Stimulated activated CD8-positive, alpha-beta memory T cell treated with anti-CD3 and anti-CD28 coated beads, Interleukin-2, amount 100 ng/mL, for 1 hour (primary cell): ENCODE measurements at places on chromosomes 3 and 15.

- DNase-seq = no peak
Observed at GRCh38 chr3:21067031-21067813, 683.8 kb downstream of the ZNF385D start.

- no peak for DNase-seq
Observed at GRCh38 chr15:67165254-67166253, 88.9 kb downstream of the AAGAB start.

DNA sequence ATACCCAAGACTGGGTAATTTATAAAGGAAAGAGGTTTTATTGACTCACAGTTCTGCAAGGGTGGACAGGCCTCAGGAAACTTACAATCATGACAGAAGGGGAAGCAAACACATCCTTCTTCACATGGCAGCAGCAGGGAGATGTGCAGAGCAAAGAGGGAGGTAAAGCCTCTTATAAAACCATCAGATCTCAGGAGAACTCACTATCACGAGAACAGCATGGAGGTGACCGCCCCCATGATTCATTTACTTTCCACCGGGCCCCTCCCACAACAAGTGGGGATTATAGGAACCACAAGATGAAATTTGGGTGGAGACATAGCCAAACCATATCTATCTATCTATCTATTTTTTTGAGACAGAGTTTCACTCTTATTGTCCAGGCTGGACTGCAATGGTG lies 5.4 kb downstream of the GDPGP1 start:
- DNase-seq = no peak

GRCh38 chr15:99502182-99502581 lies 63.6 kb upstream of the MEF2A start:
- no peak for DNase-seq

- no peak for DNase-seq
Observed at GRCh38 chr3:42263354-42264346, 2.3 kb downstream of the CCK start.

- DNase-seq = no peak
Observed at GRCh38 chr15:77584201-77584600, 48.5 kb downstream of the LINGO1 start.

DNA sequence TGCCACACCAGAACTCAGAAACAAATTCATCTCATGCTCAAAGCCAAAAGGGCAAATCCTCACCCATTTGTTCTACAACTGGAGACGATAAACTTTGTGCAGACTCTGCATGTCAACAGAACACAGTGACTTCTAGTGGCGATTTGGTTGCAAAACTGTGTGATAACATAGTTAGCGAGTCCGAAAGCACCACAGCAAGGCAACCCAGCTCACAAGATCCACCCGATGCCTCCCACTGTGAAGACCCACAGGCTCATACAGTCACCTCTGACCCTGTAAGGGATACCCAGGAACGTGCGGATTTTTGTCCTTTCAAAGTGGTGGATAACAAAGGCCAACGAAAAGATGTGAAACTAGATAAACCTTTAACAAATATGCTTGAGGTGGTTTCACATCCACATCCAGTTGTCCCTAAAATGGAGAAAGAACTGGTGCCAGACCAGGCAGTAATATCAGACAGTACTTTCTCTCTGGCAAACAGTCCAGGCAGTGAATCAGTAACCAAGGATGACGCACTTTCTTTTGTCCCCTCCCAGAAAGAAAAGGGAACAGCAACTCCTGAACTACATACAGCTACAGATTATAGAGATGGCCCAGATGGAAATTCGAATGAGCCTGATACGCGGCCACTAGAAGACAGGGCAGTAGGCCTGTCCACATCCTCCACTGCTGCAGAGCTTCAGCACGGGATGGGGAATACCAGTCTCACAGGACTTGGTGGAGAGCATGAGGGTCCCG lies 199.7 kb downstream of the AKAP13 start:
- DNase-seq = no peak

GRCh38 chr15:92907896-92908712 lies 8.0 kb downstream of the CHD2 start:
- no peak for DNase-seq

DNA sequence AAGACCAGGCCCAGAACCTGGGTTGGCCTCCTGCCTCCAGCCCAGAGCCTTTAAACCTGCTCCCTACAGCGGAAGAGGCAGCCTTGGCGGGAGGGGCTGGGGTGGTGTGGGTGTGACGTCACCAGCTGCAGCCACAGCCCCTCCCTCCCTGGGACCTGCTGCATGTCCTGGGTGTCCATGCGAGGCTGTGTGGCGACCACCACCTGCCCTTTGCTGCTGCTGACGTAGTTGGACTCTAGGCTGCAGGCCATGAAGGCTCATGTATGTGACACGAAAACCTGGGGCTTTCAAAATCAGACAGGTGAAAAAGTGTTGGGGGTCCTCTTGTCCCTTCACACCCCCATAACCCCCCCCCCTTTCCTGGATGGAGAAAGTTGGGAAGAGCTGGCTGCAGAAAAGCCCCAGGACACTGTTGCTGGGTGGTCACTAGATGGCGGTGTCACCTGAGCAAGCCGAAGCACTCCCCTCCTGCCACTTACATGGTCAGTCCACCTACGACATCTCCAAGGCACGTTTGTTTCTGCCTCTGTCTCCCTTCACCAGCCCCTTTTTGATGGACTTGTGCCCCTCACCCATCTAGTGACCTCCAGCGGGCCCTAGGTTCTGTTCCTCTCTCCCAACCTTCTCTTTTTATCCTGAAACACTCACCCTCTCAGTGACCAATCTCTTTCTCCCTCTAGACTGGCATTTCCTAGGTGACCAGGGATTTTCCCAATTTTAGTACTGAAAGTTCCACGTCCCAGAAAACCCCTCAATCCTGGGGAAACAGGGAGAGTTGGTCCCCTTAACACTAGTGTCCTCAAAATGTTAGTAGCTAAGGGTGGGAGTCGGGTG lies 35.2 kb downstream of the SLC6A20 start:
- DNase-seq = no peak

DNA sequence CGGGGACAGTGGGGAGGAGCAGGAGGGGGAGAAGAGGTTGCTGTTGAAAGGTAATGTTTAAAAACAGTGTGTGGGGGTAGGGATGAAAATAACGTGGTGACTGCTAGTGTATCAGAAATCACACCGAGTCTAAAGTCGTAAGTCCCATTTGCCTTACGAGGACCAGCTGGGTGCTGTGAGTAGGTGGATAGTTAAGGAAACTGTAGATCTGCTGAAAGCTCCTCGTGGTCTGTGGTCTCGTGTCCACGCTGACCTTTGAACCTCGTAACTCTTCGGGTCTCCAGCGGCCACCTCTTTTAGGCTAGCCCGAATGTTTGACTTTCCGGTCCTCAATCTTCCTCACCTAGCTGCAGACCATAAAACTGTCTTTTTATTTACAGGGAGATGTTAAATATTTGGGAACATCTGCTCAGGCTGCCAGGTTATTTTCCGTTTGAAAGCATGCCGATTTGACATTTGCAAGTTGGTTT lies 29.3 kb upstream of the ST3GAL6 start:
- no peak for DNase-seq

GRCh38 chr3:191702121-191702520 lies 241.2 kb downstream of the PYDC2 start:
- DNase-seq = no peak

DNA sequence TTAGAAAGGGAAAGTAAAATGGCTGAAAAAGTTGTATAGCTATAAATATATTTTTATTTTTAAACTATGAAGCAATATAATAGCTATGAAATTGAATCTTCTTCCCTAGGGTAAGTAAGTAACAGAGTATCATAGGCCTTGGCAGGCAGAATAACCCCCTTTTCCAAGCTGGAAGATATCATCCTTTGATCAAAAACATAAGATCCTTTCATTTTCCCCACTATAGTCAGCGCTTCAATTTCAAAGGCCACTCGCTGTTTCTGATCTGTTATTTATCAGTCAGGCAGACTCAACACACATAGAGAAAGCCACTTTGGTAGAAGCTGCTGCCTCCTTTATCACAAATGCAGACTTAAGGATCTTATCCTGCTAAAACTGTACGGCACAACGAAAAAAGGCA lies 74.0 kb upstream of the UBE2E2 start:
- DNase-seq = no peak

DNA sequence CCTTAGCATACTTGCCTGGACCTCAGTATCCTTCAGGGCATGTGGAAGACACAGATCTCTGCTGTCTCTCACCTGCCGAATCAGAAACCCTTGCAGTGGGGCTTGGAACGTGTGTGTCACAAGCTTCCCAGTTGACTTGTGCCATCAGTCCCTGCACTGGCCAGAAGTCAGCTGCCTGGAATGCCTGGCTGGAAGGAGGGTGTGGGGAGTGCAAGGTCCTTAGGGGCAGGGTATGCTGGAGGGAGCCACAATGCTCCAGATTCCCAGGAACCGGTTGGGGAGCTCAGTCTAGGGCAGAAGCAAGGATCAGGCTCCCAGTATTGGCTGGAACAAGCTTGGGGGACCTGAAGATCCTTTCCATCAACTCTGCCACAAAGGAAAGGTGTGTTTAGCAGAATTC lies 27.1 kb downstream of the SPSB4 start:
- DNase-seq = no peak

- no peak for DNase-seq
Observed at GRCh38 chr3:51966922-51967383, 301 bp downstream of the PCBP4 start.

DNA sequence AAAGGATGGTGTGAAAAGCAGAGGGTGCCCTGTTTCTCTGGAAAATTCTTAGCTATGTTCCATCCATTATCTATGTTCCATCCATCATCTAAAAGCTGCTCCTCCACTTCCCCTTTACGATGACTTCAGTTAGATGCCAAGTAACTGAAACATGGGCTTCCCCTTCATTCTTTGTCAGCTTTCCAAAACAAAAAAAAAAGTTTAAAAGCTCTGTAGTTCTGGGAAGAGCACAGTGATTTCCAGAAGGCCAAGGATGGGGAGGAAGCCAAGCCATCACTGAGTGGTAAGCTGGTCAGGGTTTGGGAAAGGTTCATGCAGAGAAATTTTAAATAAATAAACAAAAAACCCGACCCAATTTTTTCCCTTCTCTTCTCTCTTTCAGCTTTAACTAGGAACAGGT lies 111.5 kb downstream of the CFAP44 start:
- DNase-seq = no peak

DNA sequence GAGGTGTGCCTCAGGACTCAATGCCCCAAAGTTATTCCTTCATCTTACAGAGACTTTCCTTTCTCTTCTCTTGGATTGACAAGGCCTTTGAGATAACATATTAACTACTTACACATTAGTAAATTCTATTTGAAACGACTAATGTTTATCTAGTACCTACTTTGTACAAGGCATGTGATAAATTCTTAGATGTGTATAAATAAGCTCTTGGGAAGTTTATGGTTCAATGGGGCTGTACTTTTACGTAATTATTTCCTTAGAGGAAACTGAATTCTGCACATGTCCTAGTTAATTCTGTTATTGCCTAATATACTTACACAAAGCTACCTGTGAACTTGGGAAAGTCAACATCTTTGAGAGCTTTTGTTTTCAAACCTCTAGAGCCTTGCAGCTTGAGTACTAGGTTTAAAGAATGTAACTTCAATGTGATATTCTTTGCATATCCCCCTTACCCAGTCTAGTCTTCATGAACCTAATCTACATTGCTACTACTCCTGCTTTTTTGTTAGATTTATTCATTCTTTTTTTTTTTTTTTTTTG lies 58.5 kb upstream of the RAP2B start:
- DNase-seq = no peak
